Activated B cell treated with CpG ODN at 0.5 μM for 24 hours (primary cell): ENCODE measurements at places on chromosomes 12 and 14. TPM values are rescaled to one million over a fixed set of nuclear protein-coding genes. Genes with fewer than 3 reads are reported as not detected.

The EFS gene
- total RNA-seq: not detected in 2 replicates

The GPR162 gene
- not detected in 2 replicates for total RNA-seq

The MSI1 gene
- not detected in 2 replicates for total RNA-seq

The PELI2 gene
- total RNA-seq: 5.5 and 6.1 TPM in 2 replicates

DNA sequence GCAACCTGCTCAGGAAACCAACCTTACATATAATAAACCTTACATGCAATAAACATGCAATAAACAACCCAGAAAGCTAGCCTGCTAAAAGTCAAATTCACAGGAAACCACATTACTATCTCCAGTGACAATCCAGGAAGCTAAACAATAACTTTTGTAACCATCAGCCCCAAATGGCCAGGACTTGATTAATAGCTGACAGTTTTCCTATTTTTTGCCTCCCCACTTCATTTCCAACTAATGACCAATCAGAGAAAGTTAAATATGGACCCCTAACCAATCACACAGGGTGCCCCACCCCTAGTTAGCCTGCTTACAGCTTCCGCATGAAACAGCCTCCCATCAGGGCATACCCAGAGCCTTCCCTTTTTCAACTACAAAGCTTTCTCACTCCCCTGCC is 152.2 kb upstream of the LMNTD1 start:
- no peaks in the 10 kb centered on the region for H3K4me1 ChIP-seq
- DNase-seq: no peak
- H3K4me3 ChIP-seq: no peak overlapping the region
- no peak overlapping the region for H3K27ac ChIP-seq

DNA sequence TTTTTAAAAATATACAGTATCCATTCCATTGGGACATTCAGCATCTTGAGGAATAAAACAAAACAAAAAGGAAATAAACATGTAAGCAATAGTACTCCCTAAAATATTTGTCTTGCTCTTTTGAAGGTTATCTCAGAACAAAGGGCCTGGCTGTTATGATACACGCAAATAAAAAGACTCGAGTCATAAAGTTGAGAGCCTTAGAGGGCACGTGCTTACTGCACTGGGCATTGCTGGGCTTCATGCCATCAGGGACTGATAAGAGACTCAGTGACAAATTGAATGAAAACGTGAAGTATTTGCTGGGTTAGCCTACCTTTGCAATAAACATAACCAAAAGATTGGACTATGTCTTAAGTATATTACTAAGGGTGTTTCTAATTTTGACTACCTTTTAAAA is 118.9 kb downstream of the SLC35F4 start:
- no peaks in the 10 kb centered on the region for H3K27me3 ChIP-seq
- no peaks in the 10 kb centered on the region for H3K36me3 ChIP-seq
- no peak overlapping the region for H3K4me3 ChIP-seq
- DNase-seq: no peak
- no peaks in the 10 kb centered on the region for H3K4me1 ChIP-seq
- H3K27ac ChIP-seq: no peak overlapping the region

GRCh38 chr14:51521764-51522163 is 129.9 kb upstream of the FRMD6 start:
- H3K27ac ChIP-seq: no peak overlapping the region
- H3K36me3 ChIP-seq: no peaks in the 10 kb centered on the region
- no peaks in the 10 kb centered on the region for H3K4me1 ChIP-seq

DNA sequence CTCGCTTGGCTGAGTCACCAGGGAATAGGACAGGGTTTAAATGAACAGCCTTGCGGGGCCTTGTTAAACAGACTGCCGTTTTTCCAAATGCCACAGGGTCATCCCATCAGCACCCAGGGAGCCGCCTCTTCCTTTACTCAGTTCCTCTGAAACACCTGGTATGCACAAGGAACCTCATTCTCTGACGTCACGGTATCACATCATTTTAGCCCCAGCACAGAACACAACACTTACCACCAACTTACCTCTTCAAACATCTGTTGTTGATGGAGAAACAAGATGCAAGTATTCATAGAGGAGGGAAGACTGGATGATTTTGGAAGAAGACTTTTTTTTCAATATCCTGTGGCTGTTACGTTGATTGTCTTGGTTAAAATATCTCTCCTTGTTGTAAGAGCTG is 535.3 kb upstream of the TMEM132C start:
- no peaks in the 10 kb centered on the region for H3K4me1 ChIP-seq
- DNase-seq: no peak
- no peak overlapping the region for H3K27ac ChIP-seq
- no peaks in the 10 kb centered on the region for H3K36me3 ChIP-seq
- no peaks in the 10 kb centered on the region for H3K27me3 ChIP-seq

- H3K27me3 ChIP-seq: peaks cover 5% of the 10 kb centered on the region
- no peak overlapping the region for H3K4me3 ChIP-seq
- H3K36me3 ChIP-seq: no peaks in the 10 kb centered on the region
- H3K4me1 ChIP-seq: no peaks in the 10 kb centered on the region
- DNase-seq: no peak
- H3K27ac ChIP-seq: no peak overlapping the region
These were observed 2.3 kb downstream of the PIWIL1 start for GRCh38 chr12:130339951-130340350.

- no peaks in the 10 kb centered on the region for H3K27me3 ChIP-seq
- H3K27ac ChIP-seq: no peak overlapping the region
- DNase-seq: no peak
- H3K4me3 ChIP-seq: no peak overlapping the region
- H3K36me3 ChIP-seq: peaks cover 27% of the 10 kb centered on the region
- H3K4me1 ChIP-seq: no peaks in the 10 kb centered on the region
These were observed 147.8 kb downstream of the GCH1 start for GRCh38 chr14:54754623-54755386.

GRCh38 chr12:88400302-88400701 is 180.0 kb downstream of the KITLG start:
- H3K4me1 ChIP-seq: no peaks in the 10 kb centered on the region
- no peak overlapping the region for H3K4me3 ChIP-seq
- no peaks in the 10 kb centered on the region for H3K27me3 ChIP-seq
- H3K36me3 ChIP-seq: no peaks in the 10 kb centered on the region

DNA sequence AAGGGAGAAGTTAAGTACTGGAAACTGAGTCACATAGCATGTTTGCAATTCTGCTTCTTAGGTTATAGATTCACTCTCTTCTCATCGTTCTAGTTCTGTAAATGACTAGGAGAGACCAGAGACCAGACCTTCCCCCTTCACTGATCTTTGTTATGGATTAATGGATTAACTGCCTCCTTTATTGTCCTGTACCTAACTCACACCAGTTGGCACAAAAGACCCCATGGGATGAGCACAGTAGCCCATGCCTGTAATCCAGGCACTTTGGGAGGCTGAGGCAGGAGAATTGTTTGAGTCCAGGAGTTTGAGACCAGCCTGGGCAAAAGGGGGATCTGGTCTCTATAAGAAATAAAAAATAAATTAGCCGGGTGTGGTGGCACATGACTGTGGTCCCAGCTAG is 20.8 kb downstream of the BCAT1 start:
- peaks cover 26% of the 10 kb centered on the region for H3K4me1 ChIP-seq
- no peaks in the 10 kb centered on the region for H3K27me3 ChIP-seq
- no peak for DNase-seq
- H3K27ac ChIP-seq: no peak overlapping the region

GRCh38 chr14:104346608-104347007 is 208.2 kb downstream of the KIF26A start:
- no peak overlapping the region for H3K27ac ChIP-seq
- H3K4me3 ChIP-seq: no peak overlapping the region
- no peaks in the 10 kb centered on the region for H3K36me3 ChIP-seq

GRCh38 chr14:100440207-100440631 is 117.1 kb downstream of the SLC25A47 start:
- no peaks in the 10 kb centered on the region for H3K4me1 ChIP-seq
- DNase-seq: no peak
- no peaks in the 10 kb centered on the region for H3K27me3 ChIP-seq
- no peak overlapping the region for H3K27ac ChIP-seq
- no peak overlapping the region for H3K4me3 ChIP-seq
